ENCODE measurements at places on chromosomes 2 and 18. TPM values are rescaled to one million over a fixed set of nuclear protein-coding genes. Genes with fewer than 3 reads are reported as not detected.

DNA sequence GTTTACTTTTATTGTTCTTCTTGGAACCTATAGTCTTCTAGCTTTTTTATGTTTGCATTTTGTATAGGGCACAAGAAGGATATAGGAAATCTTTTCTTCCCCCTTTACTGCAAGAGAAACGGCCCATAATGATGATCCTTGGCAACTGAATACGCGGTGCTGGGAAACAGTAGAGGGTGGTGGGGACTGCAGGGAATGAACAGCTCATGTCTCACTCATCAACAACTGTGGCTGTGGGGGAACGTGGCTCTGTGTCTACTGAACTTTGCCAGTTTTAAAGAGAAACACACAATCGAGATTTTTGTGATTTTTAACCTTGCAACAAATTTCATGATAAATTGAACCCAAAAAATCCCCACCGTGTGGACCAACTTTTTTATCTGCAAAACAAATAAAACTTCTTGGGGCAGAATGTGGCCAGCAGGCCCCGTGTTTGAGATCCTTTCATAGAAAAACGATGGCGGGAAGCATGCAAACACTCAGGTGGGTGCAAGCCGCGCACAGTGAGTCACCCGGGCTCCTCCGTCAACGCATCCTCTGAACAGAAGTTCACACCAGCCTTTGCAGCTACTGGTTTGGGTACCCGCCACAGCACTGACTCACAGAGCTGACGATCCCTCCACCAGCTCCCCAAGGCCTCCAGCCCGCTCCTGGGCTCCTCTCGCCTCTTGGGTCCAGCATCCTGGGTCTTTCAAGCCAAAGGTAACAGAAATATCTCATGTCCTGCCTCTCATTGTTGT is 149.3 kb downstream of the COL6A3 start:
- DNase-seq, result no peak

DNA sequence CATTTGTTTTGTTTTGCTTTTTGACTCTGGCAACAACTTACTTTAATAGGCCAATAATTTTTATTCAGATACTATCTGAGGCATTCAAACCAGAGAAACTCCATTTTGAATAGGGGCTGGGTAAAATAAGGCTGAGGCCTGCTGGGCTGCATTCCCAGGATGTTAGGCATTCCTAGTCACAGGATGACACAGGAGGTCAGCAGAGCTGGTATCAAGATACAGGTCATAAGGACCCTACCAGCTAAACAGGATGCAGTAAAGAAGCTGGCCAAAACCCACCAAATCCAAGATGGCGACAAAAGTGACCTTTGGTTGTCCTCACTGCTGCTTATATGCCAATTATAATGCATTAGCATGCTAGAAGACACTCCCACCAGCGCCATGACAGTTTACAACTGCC is 102.2 kb upstream of the XPO1 start:
- no peak for DNase-seq

DNA sequence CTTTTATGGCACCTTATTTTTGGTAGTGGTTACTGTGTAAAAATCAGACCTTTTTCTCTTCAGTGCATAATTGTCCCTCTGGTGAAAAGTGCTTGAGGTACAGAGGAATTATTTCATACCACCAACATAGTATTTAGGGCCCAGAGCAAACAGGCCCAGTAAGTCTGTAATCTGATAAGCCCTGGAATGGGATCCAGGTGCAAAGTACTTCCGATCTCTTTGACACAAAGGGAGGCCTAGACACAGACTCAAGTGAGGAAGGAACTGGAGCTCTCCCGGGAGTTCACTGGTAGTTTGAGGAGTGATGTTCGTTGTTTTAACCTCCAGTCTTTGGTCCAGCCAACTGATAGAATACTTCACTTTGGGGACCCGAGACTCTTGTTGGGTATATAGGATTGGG is 57.4 kb downstream of the RAB31 start:
- DNase-seq, result no peak

DNA sequence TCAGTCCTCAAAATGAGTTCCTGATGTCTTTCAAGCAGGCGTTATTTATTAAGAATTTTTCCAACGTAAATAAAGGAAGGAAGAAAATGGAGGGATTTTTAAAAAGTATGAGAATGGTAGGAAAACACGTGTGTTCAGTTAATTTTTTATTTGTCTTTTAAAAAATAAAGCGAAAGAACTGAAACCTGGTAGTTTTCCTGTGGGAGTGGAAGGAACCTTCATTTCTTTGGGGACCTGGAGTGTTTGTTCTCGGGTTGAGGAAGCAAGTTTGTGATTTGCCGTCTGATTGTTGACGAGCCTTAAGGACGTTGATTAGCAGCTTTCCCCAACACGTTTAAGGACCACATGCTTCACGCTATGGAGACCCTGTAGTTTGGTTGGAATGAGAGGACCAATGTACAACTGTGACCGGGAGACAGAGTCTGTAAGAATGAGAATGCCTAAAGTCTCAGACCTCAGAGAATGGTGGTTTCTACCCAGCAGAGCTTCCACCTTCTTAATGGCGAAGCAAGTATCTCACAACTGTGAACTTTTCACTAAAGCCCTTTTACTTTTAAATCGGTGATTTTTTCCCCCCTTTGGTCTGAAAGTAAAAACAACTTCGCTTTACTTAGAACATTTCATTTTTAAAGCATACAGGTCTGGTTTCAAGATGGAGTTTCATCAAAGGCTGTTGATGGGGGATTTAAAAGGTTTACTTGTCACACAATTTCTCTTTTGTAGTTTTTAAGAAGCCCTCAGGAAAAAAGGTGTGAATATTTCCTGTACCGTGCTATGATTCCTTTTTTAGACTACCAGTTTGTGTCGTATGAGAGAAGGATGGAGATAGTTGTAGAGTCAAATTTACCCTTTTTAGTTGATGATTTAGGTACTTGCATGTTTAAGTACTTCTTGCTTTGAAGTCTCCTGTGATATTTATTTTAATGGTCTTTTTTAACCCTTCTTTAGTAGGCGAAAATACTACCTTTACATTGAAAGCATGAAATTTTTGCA is 1.4 kb downstream of the TTC39C start:
- no peak for DNase-seq

The PROC gene
- not detected for total RNA-seq

The DSG1 gene
- total RNA-seq, result 1.1 TPM

The PRKAG3 gene
- 0.28 TPM for total RNA-seq

The NFU1 gene
- 51.6 TPM for total RNA-seq
